ENCODE measurements at places on chromosomes 4 and X.

GRCh38 chrX:129641941-129642340 is 12.8 kb downstream of the APLN start:
- peak; percentile 36 for DNase-seq

DNA sequence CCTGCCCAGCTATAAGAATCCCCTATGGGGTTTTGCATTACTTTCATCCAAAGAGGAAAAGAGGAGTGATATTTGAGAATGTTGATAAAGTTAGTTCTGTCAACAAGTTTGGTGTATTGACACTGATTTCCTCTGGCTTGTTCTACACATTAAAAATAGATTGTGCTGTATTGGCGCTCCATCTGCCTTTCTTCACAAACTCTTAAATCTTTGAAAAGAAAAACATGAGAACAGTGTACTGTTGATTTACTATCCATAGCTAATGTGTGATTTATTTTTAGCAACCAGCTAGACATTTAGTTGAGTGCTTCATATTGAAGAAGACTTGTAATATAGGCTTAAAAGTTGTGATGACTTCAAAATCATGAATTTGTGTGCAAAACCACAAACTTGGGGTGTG is 261.2 kb upstream of the ANKRD50 start:
- DNase-seq = no peak

DNA sequence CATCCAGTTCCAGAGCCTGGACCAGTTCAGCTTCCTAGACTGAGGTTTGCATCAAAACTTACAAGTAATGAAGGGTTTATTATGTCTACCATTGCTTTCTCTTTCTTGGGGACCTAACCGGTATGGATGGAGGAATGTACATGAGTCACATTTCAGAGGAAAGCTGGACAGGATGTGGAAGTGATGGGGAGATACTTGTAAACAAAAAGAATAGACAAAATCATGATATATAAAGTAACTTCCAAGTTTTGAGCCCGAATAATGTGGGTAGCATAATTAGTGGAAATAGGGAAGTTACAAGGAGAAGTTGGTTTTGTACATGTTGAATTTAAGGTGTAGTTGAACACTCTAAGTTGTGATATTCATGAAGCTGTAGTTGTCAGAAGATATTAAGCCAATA is 15.0 kb downstream of the FNIP2 start:
- DNase-seq = no peak

- DNase-seq = no peak
Observed at GRCh38 chr4:65696436-65696835, 26.1 kb upstream of the EPHA5 start.

DNA sequence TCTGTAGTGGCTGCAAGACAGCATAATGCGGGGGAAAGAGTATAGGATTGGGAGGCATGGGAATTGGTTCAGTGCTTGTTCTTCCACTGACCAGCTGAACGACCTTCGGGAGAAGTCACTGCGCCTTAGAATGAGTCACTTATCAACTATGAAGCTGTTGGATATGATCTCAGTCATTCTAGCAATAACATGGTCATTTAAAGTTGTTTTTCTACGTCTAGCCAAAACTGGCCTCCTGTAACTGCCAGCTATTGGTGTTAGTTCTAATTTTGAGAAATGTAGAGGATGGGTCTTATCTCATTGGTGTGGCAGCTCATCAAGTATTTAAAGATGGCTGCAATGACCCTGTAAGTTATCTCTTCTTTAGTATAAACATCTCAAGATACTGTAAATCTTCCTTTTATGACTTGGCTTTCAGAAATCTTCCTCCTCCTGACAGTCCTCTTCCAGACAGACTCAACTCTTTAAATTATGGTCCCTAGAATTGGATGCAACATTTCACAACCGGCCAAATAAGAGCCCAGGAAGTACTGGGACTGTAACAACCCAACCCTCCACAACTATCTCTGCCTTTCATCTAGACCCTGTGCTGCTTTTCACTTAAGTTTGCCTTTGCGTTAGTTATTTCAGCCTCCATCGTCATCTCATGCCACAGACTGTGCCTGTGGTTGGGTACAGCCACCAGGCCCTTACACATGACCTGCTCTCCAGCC is 243.3 kb downstream of the CBR4 start:
- DNase-seq = no peak

DNA sequence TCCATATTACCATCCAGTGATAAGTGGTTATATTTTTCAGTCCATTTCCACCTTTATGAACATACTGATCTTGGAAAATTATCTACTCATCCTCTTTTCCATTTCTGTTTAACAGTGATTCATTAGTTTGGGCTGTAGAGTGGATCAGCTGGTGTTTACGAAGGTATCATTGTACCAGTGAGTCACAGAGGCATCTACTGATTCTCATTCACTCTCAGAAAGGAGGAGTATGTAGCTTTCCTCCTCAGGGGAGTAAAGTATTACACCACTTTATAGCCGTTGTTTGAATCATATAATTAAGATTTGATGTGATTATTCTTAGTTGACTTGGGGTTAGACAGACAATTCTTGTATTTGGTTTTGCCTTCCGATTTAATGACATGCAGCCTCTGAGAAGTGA is 74.7 kb downstream of the GALNT7 start:
- DNase-seq = no peak

DNA sequence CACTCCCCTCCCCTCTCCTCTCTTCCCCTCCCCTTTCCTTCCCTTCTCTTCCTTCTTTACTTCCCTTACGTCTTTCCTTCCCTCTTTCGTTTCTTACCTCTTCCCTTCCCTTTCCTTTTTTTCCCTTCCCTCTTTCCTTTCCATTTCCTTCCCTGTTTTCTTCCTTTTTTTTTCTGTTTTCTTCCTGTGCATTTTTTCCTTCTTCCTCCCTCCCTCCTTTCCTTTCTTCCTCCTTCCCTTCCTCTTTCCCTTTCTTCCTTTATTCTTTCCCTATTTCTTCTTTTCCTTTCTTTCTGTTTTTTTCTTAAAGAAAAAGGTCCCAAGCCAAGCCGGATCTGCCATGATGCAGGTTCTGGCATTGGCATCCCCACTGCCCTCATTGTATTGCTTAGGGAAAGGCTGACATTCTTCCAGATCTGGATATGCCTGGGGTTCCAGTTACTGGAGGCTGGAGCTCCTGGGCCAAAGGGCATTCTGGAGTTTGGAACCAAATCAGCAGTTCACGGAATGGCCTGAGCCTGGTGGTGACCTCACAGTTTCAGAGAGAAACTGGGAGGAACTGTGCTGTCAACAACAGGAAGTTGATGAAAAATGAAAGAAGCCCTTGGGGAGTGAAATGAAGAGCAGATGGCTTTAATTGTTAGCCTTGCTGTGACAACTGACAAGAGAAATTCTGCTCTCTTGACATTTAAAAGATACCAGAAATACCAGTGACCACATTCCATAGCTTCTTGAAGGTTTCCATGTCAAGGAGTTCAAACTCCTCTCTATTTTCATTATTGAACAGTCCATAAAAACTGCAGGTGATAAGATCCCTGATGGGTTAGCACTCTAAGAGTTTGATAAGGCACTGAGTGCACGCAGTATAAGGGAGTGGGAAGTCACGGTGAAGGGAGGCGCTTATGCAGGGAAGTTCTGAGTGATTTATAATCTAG is 622.1 kb downstream of the SPRY1 start:
- peak; percentile 75 for DNase-seq

- no peak for DNase-seq
Observed at GRCh38 chr4:65120287-65120686, 550.0 kb downstream of the EPHA5 start.

DNA sequence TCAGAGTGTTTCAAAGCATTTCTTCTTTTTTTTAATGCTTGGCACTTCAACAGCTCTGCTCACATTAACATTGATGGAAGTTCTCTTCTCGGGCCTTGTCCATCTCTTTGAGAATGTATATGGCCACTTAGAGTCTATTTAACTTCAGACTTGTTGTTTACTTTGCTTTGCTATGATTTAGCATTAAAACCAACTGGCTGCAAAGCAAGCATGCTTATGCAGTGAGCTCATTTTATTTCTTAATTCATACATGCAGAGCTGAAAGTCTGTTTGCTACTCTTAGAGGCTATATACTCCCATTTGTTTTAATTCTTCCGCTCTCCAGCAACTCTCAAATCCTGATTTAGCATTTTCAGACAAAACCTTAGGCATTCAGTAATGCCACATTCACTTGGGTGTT is 107.6 kb upstream of the PACRGL start:
- no peak for DNase-seq

- no peak for DNase-seq
Observed at GRCh38 chrX:68599256-68600152, 48.0 kb upstream of the STARD8 start.

- peak; percentile 44 for DNase-seq
Observed at GRCh38 chr4:123505095-123506010, 108.8 kb downstream of the SPRY1 start.

- no peak for DNase-seq
Observed at GRCh38 chrX:9205599-9206223, 171.8 kb upstream of the FAM9B start.

GRCh38 chr4:6689506-6689960 is 4.1 kb upstream of the S100P start:
- DNase-seq = no peak

- DNase-seq = no peak
Observed at GRCh38 chr4:26073886-26074560, 160.0 kb downstream of the SMIM20 start.

DNA sequence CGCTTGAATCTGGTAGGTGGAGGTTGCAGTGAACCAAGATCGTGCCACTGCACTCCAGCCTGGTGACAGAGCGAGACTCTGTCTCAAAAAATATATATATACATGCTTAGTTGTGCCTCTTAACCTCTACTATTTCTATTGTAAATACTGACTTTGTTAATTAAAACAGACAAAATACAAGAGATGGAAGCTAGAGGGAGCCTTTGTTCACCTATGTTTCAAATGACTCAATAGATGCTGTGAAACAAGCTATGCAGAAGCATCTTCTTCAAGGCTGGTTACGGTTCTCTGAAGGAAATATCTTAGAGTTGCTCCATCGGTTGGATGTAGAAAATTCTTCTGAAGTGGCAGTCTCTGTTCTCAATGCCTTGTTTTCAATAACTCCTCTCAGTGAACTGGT is 6.2 kb downstream of the NCAPG start:
- peak; percentile 65 for DNase-seq

GRCh38 chr4:7192252-7193029 is at the start of gene SORCS2:
TSS of gene SORCS2 (plus strand) at chr4:7192538.
- DNase-seq = peak; percentile 47

DNA sequence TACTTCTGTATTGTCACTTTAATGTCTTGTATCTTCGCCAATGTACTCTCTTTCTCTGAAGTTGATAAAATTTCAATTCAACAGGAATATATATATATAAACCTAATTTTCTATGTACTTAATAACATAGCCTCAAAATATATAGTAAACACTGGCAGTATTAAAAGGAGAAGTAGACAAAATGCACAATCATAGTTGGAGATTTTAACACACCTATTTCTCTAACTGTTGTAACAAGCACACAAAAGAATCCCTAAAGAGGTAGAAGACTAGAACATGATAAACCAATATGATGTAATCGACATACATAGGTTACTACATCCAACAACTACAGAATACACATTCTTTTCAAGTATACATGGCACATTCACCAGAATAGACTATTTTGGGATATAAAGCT is 65.5 kb downstream of the ZNF81 start:
- no peak for DNase-seq

GRCh38 chr4:153465615-153466080 is 512 bp upstream of the TMEM131L start:
- no peak for DNase-seq

- DNase-seq = no peak
Observed at GRCh38 chr4:82885410-82885809, 5.5 kb downstream of the SEC31A start.

DNA sequence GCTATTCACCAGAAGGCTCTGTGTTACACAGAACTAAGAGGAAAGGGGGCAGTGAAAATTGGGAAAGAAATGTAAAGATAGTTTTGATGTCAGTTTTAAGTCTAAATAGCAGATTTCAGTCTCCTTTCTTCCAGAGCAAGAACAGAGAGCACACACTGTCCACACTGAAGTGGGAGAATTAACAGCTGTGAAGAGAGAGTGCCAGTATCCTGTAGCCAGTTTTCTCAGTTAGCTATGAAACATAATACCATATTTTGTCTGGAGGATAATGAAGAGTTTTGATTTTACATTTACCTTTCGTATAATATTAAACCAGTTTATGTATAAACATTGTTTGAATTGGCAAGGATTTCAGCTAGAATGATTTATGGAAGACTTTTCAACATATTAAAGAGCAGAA is 35.1 kb downstream of the FBXO8 start:
- DNase-seq = no peak

- DNase-seq = no peak
Observed at GRCh38 chr4:137025484-137026059, 506.7 kb downstream of the PCDH18 start.

DNA sequence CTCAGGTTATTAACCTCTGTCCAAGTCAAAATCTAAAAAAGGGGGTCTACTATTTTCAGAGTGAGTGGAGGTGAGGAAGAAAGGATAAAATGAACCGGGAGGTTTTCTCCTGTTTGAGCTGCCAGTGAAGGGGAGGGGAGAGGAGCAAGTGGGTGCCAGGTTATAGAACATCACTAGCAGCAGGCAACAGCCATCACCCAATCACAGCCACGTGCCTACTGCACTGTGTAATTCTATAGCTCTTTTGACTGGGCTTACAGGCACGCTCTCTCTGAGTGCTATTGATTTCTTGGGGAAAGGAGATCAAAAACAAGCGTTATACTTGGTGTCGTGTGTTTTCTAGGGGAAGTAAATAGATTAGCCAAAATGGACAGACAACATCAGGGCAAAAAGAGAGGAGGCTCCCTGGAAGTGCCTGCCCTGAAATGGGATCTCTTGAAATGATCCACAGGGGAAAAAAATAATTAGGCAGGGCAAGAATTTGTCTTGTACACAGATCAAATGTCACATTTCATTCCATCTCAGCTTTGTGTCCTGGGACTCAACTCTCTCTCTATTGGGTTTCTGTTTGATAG is 300.5 kb upstream of the LCORL start:
- DNase-seq = no peak

GRCh38 chr4:126766241-126766640 is 866.5 kb upstream of the INTU start:
- no peak for DNase-seq

- DNase-seq = no peak
Observed at GRCh38 chr4:152193059-152193458, 342.8 kb downstream of the FBXW7 start.

GRCh38 chrX:151987108-151987507 is 12.6 kb upstream of the GABRE start:
- DNase-seq = no peak

DNA sequence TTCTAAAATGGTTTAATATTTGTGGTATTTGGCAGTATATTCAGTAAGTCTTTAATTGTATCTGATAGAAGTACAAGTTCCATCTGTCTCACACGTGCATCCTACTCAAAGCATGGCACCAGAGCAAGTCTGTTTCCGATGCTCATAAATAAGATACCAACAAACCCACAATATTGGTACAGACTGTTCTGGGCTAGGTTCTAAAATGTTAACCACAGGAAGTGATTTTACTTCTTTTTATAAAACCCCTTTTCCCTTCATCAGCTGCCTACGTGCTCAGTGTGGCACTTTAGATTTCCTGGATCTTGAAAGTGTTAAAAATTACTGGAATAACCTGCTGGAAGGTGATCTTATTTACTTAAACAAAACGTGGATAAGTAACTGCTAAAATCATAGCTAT is 165.1 kb downstream of the CFAP299 start:
- no peak for DNase-seq

Measured in suppressor macrophage treated with lipopolysaccharide for 4 hours (primary cell).